HS-27A (cell line): ENCODE measurements at places on chromosomes 5 and 9.

DNA sequence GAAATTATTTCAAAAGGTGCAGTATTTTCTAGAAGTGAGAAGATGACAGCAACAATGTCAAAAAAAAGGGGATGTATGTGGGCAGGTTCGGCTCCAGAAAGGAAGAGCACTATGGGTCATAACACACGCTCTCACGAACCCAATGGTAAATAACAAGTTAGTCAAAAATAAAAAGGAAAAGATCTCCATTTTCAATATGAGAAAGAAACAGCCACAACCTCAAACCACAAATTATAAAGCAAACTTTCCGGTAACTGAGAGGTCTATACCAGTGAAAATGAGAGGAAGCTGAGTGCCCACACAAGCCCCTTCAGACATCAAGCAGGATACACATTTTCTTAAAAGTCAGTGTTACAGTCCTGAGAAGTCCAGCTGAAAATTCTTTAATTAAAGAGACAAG lies 398.5 kb upstream of the RPS23 start:
- DNase-seq = no peak

DNA sequence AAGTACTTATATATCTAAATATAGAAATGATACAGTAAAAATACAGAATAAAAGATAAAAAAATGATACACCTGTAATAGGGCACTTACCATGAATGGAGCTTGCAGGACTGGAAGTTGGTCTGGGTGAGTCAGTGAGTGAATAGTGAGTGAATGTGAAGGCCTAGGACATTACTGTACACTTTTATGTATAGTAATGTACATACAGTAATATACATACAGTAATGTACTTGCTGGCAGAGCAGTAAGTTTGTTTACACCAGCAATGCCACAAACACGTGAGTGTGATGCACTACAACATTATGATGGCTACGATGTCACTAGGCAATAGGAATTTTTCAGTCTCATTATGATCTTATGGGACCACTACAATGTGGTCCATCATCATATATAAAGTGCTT lies 34.2 kb downstream of the SUSD1 start:
- DNase-seq = no peak

DNA sequence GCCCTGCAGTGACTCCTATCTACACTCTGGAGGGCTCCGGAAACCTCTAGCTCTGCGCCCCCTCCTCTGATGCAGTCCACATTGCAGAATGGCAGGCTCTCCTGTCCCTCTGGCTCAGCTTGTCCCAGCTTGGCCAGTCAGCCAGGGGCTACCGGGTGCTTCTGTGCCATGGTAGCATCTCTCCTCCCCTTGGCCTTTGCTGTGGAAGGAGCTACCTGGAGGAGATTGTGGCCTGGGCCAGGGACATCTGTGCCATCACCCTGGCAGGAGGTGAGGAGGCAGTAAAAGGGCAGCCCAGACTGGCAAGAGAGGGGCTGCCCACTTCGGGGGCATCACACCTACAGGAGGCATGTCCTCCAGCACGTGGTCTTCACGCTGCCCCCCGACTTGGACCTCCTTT lies 38.1 kb upstream of the FCN1 start:
- no peak for DNase-seq

GRCh38 chr5:91313757-91314673 lies 69.1 kb downstream of the ARRDC3 start:
- peak; percentile 60 for DNase-seq

DNA sequence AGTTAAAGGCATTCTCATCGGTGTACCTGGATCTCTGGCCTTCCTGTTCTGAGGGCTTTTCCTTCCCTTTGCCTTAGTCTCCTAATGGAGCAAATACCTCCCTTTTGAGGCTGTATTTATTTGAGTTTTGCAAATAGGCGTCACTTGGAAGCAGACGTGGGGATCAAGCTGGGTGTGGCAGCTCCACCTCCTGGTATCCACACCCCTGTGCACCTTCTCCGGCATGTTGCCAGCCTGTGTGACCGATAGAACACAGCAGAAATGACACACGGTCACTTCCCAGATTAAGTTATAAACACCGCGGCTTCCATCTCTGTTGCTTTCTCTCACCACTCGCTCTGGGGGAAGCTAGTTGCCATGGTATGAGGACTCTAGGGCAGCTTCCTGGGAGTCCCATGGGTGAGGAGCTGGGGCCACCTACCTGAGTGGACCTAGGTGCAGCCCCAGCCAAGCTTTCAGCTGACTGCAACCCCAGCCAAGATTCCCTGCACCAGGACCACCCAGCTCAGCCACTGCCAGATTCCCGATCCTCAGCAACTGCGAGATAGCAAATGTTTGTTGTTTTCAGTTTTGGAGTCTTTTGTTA lies 214.4 kb upstream of the MVB12B start:
- DNase-seq = no peak

DNA sequence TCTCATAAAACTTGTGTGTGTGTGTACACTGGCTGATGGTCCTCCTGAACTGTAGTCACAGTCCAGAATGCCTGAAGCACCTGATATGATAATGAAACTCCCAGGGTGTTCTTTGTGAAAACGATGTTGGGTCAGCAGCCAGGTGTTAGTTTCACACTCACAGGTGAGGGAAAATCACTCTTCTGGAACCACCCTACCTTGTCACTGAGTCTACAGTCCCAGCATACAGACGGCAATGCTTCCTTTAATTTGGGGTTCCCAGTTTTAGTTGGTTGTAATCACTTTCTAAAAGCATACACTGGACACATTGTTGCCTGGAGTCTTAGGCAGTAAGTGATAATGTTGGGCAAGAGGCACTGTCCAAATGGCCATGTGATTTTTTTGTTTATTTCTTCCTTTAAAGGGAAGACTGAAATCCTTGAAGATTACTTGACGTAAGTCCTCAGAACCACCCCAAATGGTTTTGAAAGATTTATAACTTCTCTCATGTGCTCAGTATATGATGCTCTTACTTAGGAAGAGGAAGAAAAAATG lies 18.2 kb upstream of the MGAT1 start:
- no peak for DNase-seq

GRCh38 chr5:178595750-178596149 lies 5.6 kb upstream of the COL23A1 start:
- DNase-seq = no peak

DNA sequence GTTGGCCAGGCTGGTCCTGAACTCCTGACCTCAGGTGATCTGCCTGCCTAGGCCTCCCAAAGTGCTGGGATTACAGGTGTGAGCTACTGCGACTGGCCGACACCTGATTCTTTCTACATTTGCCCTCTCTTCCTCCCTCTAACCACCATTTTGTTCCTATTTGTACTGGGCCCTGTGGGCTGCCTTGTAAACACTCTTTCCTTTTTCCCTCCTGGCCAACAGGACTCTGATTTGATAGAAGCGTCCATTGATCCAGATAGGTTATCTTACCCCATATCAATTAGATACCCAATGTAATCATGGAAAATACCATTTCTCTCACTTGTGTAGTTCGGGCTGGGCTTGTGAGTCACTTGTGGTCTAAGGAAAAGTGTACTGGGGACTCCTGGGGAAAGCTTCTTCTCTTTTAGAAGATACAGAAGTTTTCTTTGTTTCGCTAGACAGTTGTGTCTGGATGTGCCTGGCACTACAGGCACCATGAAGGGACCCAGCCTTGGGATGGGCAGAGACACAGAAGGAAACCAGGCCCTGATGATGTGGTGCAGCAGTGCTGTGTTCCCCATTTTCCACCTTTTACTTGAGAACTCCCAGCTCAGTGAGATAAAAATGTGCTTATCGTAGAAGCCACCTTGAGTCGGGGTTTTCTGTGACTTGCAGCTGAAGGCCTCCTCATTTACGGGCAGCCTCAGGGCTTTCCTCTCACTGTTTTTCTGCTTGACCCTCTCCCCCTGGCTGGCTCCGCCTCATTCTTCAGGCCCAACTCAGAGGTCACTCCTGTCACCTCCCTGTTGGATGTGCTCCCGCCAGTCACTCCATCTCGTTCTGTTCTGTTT lies 32.8 kb upstream of the CPEB4 start:
- no peak for DNase-seq

GRCh38 chr5:54616031-54616430 lies 98.5 kb downstream of the SNX18 start:
- no peak for DNase-seq

GRCh38 chr5:112065781-112066180 lies 308.8 kb upstream of the NREP start:
- no peak for DNase-seq

GRCh38 chr9:134690946-134691694 lies 49.5 kb downstream of the COL5A1 start:
- DNase-seq = no peak

DNA sequence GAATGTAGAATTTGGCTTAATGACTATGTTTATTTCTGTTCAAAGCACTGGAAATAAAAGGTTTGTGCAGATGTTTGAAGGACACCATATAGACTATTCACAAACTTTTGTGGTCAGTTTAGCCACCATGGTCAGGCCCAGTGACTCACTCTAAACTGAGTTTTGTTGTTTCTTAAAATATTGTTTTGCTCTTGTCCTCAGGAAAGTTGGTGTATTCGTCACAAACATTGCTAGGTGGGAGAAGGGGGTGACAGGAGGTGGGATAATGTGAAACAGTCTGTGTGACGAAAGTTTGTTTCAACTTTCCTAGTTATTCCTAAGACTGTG lies 35.0 kb upstream of the LIFR start:
- no peak for DNase-seq

DNA sequence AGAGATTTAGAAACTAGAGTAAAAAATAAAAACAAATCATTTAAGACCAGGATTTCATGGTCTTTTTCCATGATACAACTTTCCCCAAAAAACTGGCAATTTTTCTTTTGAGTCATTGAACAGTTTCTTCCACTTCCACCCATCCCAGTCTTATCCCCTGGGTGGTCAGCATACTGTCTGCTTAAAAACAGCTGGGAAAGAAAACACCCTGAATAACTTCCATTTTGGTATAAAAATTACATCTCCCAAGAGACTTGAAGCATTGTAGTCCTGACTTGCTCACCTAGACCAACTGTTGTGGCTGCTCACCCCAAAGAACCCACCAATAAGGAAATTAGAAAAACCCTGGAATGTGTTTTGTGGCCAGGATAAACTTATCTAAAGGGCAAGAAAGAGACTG lies 731.3 kb downstream of the NR2F1-AS1 start:
- DNase-seq = no peak

GRCh38 chr5:168390491-168390890 lies 95.8 kb upstream of the RARS1 start:
- no peak for DNase-seq

- no peak for DNase-seq
Measured at GRCh38 chr5:122508623-122509022, 196.6 kb downstream of the SNCAIP start.

DNA sequence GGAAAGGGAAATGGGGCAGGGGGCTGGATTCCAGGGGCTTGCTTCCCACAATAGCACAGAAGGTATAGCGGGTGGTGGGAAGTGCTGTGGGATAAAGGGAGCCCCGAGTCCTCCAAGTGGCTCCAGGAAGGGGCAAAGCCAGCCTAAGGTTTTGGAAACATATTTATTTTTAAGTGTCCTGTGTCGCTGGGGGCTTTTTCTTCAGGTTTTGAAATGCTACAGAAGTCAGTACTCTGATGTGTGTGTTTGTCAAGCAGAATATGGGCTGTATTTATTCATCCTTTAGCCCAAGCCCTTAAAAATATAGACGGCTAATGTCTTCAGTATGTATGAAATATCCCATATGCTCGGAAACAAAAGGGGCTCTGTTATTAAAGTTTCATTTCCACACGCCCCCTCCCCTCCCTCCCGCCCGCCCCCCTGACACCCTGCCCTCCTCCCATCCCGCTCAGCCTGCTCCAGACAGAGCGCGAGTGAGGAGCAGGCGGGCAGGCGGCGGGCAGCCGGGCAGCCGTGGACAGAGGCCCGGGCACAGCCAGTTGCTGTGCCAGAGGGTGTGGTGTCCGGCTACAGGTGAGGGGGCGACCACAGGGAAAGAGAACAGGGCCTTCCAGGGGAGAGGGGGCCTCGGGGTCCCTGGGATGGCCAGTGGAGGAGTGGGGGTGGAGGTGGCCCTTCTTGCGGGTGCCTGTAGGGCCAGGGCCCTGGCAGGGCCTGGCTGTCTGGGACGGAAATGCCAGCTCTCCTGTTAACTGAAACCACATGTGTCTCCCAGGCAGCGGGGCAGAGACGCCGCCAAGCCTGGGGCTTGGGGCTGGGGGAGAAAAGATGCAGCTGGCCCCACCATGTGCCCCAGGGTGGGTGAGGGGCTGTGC lies 39.6 kb upstream of the SYNPO start:
- DNase-seq = no peak

- no peak for DNase-seq
Measured at GRCh38 chr9:113741886-113742854, 133.9 kb upstream of the ZNF618 start.

- no peak for DNase-seq
Measured at GRCh38 chr5:179749857-179750508, 17.4 kb downstream of the MAML1 start.

GRCh38 chr5:10635257-10635866 lies 71.5 kb downstream of the ANKRD33B start:
- DNase-seq = no peak
